ENCODE measurements at places on chromosomes 3 and 15. TPM values are rescaled to one million over a fixed set of nuclear protein-coding genes. Genes with fewer than 3 reads are reported as not detected.

- DNase-seq: no peak
These were observed 515.3 kb downstream of the SOX2 start for GRCh38 chr3:182226995-182227394.

DNA sequence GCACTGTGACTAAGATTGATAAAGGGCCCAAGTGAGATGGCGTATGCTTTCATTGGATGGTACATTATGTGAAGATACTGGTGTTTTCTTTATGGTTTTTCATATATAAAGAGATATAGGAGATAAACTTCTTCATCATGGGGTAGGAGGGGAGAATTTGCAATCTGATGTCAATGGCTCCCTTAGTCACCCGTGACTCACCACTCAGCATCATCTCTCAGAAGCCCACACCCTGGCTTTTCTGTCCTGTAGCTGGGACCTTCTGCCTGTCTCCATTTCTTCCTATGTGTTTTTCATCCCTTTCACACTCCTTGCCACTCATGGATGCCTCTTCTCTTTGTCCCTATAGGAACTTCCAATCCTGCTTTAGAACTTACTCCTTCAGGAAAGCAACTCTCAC lies 114.3 kb upstream of the SEMA6D start:
- no peak for DNase-seq

DNA sequence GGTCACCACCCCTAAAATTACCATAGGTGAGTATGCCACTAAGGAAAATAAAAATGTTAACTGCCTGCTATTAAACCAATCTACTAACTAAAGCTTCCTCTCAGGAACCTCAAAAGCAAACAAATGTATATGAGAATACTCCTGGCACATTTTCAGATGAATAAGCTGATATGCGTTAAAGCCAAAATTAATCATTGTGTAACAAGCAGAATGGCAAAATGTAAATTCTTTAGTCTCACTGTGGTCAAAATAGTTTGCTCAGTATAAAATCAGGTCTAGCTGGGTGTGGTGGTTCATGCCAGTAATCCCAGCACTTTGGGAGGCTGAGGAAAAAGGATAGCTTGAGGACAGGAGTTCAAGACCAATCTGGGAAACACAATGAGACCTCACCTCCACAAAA lies 53.6 kb downstream of the SUMF1 start:
- no peak for DNase-seq

DNA sequence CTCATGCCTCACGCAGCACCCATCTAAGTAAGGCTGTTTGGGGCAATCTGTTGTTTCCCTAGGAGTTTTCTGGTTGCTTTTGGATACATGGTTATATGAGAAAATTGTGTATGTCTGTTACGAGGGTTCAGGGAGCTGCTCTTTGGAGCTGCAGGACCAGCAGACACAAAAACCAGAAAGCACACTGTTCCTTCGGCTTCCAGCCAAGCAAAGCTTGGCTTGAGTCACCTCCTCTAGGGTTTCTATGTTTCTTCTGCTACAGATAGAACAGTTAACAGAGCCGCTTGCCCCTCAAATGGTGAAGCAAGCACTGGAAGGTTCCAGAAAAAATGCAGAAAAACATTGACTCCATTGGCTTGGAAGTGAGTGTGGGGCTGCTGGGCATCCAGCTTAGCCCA lies 49.2 kb upstream of the CTDSPL start:
- DNase-seq: no peak

DNA sequence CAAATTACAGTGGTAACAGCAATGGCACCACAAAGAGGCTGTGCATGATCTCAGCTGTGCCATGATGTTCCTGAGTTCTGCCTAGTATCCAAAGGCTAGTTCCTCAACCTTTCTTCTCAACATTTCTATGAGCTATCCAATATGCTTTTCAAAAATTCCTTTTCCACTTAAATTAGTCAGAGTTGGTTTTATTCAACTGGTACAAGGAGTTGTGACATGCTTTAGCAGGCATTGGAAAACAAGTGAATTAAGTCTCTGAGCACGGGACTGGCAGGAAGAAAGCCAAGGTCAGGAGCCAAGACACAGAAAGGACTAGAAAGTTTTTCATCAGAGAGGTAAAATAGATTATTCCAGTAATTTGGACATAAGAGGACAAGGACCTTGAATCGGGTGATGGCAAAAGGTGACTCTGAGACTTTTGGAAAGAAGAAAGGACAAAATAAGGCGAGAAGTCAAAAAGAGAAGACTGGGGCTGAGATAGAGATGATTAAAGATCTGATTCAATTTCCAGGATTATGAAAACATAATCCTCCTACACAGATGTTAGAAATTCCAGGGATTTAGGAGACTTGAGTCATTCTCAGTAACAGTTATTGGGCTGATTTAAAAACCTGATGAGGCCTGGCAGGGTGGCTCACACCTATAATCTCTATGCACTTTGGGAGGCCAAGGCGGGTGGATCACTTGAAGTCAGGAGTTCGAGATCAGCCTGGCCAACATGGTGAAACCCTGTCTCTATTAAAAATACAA lies 36.1 kb downstream of the PBRM1 start:
- no peak for DNase-seq

- no peak for DNase-seq
These were observed 121.6 kb downstream of the EEFSEC start for GRCh38 chr3:128274837-128275236.

DNA sequence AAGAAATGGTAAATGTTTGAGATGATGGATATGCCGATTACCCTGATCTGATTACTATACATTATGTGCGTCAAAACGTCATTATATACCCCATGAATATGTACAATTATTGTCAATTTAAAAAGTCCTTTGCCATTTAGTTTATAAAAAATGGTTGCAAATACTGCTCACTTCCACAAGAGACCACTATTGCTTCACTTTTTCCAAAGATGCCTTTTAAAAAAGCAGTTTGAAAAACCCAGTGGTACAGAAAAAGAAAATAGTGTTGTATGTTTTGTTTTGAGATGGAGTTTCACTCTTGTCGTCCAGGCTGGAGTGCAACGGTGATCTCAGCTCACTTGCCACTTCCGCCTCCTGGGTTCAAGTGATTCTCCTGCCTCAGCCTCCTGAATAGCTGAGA lies 39.3 kb downstream of the EDEM1 start:
- no peak for DNase-seq

GRCh38 chr3:151171145-151171757 lies 31.8 kb downstream of the GPR171 start:
- DNase-seq: peak; percentile 73

SLC28A2 gene
- not detected for total RNA-seq

ZNF385D gene
- not detected for total RNA-seq

NRG4 gene
- not detected for total RNA-seq

TMCO5A gene
- total RNA-seq: not detected

CCDC54 gene
- not detected for total RNA-seq

WNT5A gene
- total RNA-seq: not detected
